Skin of body (tissue), 3 donors: ENCODE measurements at places on chromosomes 12 and 14.
A peak's percentile ranks its signal among the peaks of the same experiment; 100 is the strongest.

DNA sequence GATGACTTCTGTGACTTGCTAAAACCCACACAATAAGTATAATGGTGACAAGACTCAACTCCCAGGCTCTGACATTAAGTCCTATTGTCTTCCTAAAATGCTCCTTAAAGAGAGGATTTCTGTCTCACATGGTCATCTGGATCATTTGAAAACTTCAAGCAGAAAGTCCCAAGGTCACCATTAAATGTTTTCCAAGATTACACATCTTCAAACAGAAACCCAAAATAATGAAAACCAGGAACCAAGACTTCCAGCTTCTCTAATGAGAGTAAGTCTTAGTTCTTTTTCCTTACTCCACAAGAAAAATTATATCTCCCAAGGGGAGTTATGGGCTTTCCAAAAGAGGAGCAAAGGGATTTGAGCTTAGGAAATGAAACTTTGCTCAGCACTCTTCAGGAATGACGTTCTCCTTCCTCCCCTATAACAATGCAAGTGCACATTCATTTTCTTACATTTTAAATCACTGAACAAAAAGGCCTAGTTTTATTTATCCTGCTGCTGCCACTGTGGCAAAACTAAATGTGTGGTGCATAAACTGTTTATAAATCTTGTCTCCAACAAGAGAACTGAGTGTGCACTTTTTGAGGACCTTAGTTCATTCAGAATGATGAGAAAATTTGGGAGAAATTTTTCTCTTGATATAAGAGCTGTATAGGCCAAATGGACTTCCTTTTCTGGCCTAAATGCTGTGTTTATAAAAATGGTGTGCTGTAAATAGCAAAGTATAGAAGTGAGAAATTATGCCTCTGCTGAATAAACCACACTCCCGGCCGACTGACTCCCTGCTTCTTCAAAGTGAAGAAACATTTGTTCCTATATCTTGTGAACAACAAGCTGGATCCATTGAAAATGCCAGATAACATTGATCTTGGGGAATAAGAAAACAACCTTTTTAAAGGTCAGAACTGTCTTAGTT, 148.4 kb upstream of the PLEKHG7 start:
- peak; percentile 64 for DNase-seq

DNA sequence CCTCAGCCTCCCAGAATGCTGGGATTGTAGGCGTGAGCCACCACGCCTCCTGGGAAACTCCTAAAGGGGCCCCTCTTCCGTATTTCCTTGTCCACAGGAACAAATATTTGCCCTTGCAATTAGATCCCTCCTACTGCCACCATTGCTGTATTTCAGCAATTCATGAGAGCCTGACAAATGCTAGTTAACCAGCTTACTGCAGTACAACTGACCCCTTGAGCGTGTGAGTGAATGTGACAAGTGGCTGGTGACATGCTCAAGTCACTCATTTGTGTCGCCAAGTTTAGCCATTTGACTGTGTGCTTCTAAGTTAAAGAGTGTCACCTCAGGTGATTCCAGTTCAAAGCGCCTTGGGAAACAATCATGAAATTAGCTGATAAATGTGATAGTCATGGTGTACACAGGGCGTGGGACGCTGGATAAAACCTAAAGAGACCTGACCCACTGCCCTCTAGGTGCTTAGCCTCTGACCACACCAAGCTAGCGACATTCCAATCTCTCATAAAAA, 56.1 kb upstream of the MAP1LC3B2 start:
- DNase-seq: no peak

- no peak for DNase-seq
These were observed 75.6 kb upstream of the TMEM132C start for GRCh38 chr12:128191380-128191779.

GRCh38 chr12:93624595-93625294, 52.3 kb downstream of the SOCS2 start:
- DNase-seq: no peak

GRCh38 chr14:33555710-33556350, 395.0 kb downstream of the EGLN3 start:
- DNase-seq: no peak

- no peak for DNase-seq
These were observed 380.3 kb downstream of the CCER1 start for GRCh38 chr12:90574676-90575075.

DNA sequence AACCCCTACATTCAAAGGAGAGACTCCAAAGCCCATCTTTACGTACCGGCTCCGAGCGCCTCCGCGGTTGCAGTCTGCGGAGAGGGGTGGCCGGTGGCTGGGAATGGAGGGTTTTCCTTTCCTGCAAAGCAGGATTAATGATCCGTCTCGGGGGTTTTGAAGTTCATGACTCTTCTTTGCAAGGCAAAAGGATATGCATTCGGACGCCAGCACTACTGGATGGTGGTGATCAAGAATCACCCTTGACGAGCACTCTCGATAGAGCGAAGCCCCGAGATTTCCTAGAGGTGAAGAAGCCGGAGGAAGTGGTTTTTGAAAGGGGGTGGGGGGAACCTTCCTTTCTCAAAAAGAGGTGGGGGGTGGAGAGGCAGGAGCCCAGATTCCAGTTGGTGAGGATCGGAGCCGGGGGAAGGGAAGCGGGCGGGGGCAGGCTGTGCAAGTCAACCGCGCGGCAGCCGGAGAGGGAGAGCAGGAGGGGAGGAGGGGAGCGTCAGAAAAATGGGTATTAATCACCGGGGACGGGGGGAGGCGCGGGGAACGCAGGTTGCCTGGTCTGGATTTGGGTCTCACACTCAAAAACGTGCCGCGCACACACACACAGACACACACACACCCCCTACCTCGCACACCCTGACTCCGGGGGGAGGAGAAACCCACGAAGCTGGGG, at the start of gene GRIN2B:
Gene GRIN2B (minus strand): TSS at position 307 of the 667 bp plus-strand sequence. CDS start 115,394 bp downstream, outside the sequence.
- no peak for DNase-seq
